ENCODE measurements at places on chromosomes 6 and 20.

DNA sequence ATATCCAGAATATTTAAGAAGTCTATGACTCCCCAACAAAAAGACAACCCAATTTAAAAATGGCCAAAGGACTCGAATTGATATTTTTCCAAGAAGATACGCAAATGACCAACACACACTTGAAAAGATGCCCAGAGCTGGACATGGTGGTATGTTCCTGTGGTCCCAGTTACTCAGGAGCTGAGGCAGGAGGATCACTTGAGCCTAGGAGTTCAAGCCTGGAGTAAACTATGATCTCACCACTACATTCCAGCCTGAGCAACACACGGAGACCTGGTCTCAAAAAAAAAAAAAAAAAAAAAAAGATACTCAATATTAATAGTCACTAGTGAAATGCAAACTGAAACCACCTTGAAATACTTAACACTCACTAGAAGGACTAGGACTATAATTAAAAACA is 12.2 kb upstream of the ARMC2 start:
- no peak for DNase-seq

DNA sequence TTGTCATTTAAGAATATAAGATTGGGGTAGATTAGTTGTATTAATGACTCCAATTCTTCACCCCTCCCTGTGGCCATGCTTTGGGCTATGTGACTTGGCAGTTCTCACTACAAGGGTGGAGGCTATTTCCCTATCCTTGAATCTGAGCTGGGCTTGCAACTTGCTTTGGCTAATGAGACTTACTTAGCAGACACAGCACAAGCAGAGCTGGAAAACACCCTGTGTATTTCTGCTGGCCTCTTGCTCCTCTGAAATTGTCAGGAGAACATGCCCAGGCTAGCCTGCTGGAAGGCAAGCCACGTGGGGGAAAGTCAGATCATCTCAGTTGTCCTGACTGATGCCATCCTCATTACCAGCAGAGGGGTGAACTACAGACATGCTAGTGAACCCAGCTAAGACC is 126.5 kb upstream of the HDGFL1 start:
- no peak for DNase-seq

- peak; percentile 68 for DNase-seq
These were observed 142.9 kb downstream of the TFAP2B start for GRCh38 chr6:50961611-50962010.

GRCh38 chr6:36312854-36313648 is 23.6 kb downstream of the BNIP5 start:
- DNase-seq: peak; percentile 76

- peak; percentile 37 for DNase-seq
These were observed 41.1 kb downstream of the LRP11 start for GRCh38 chr6:149823013-149823412.

DNA sequence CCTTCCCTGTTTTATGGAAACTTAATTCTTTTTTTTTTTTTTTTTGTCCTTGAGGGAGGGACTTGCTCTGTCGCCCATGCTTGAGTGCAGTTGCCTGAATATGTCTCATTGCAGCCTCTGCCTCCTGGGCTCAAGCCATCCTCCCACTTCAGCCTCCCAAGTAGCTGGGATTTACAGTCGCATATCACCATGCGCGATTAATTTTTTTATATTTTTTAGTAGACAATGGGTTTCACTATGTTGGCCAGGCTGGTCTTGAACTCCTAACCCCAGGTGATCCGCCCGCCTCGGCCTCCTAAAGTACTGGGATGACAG is 654 bp downstream of the TMEM14C start:
- no peak for DNase-seq

DNA sequence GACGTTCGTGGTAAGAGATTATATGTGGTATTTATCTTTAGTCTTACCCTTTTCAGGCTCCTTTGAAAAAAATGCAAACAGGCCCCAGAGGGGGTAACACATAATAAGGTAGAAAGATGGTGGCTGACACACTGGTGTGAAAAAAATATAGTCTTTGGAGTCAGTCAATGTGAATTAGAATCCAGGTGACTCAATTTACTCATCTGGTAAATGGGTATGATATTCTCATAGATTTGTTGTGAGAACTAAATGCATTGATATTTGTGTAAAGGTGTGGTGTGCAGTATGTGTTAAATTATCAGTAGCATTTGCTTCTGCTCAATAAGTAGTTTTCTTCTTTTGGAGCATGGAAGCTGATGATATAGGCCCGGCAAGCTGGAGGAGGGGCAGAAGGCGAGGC is 25.7 kb downstream of the CD83 start:
- no peak for DNase-seq

- DNase-seq: no peak
These were observed 42.5 kb downstream of the SLC2A4RG start for GRCh38 chr20:63782051-63782471.

DNA sequence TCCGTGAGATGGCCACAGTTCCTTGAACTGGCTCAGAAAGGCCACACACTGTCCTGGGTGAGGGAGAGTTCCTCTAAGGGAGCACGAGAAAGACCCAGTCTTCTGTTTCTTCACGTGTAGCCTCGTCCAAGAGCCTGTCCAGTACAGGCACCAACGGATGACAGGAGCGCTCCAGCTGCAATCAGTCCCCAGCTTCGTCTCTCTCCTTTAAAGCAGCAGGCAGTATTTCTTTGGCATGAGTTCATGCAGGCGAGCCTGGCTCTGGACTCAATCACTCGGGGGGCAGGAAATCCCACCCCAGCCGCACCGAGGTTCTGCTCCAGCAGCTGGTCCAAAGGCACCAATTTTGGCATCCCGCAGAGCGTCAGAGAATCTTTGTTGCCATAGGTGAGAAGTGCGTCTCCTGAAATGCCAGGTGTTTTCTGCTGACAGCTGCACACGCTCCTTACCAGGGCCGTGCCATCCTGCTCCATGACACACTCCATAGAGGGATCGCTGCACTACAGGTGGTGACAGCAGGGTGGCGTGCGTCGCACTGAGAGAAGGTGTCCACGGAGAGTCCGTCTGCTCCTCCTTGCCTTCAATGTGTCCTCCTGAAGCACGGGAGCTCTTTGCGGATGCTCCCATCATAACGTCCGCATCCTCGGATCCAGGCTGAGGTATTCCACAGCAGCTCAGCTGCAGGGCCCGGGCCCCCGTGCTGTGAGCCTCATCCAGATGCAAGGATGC is 59.6 kb upstream of the AFDN start:
- DNase-seq: no peak

GRCh38 chr20:47055699-47056369 is 161.2 kb downstream of the EYA2 start:
- no peak for DNase-seq

GRCh38 chr6:103870970-103871369 is 988.7 kb downstream of the HACE1 start:
- no peak for DNase-seq

GRCh38 chr6:124142852-124143251 is 339.2 kb downstream of the NKAIN2 start:
- DNase-seq: no peak

DNA sequence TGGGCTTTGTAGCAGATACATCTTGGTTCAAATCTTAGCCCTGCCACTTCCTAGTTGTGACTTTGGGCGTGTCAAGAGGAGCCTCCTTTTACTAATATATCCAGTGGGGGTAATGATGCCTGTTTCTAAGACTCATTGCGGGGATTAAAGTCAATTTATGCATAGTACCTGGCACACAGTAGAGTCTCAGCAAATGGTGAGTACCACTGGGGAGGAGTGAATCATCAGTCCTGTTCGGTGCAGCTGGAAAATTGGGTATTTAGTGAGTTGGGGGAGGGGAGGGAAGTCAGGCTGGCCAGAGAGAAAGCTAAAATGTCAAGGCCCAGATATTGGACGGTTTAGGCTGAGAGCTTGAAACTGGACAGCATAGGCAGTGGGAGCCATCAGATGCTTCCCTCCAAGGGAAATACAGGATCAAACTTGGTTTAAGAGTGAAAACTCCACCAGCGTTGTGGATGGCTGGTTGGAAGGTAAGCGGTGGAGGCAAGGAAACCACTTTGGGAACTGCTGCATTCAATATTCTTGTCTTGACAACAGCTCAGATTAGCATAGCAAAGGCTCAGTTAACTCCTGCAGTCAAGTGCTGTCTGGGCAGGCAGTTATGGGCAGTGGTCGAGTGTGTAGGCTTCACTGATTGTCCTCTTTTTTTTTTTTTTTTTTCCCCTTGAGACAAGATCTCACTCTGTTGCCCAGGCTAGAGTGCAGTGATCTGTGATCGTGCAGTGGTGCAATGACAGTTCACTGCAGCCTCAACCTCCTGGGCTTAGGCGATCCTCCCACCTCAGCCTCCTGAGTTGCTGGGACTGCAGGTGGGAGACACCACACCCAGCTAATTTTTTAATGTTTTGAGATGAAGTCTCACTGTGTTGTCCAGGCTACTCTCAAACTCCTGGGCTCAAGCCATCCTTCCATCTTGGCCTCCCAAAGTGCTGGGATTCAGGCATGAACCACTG is 12.9 kb downstream of the PPP1R16B start:
- no peak for DNase-seq

DNA sequence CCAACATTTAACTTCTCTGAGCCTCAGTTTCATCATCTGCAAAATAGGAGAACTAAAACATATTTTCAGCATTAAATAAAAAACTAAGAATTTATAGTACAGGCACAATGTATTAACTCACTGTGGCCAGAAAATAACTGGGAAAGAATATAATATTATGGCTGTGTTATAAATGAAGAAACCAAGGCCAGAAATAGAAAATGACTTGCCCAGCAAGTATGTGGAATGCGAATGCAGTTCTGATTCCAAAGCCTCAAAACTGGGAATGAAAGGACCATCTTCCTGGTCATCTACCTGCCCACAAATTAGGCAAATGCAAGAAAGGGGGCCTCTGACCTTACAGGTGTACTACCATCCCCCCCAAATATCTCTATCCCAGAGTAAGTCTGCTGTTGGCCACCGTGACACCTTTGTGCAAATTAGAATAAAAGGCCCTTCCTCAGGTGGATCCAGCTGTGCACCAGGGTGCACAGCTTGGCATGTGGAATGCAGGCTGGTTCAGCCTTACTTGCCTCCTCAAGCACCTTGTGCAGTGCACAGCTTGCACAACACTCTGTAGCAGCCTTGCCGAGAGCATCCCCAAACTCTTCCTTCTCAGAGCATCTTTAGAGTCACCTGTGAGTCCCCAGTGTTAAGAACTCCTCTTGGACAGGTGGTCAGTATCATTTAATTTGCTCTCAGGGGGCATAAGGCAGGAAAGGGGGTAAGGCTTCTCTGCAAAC is 4.4 kb downstream of the SLC13A3 start:
- DNase-seq: no peak

DNA sequence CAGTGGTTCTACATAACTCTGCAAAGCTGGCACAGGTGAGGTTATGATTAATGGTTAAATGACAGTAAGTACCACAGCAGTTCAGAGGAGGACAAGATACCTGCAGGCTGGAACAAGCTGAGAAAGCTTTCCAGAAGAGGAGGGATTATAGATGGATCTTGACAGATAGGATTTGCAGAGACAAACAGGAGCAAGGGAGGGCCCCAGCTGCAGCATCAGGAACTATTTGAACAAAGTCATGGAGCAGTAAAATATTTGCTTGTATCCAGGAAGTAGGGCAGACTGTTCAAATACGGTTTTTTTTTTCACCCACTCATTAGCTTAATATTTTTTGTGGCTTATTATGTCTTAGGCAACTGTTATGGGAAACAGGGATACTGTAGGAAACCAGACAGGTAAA is 144.4 kb upstream of the MAN1A1 start:
- no peak for DNase-seq

- DNase-seq: peak; percentile 59
These were observed 25.3 kb upstream of the ZNFX1 start for GRCh38 chr20:49303065-49303552.

DNA sequence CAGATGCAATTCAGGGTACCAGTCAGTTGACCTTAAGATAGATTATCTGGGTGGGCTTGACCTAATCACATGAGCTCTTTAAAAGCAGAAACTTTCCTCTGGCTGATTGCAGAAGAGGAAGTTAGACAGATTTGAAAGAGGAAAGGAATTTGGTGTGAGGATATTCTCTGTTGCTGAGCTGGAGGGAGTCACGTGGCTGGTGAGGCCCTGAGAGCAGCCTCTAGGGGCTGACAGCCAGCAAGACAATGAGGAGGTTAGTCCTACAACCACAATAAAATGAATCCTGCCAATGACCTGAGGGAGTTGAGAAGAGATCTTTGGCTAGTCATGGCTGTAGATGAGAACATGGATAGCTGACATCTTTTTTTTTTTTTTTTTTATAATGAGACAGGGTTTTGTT is 87.0 kb upstream of the B3GAT2 start:
- DNase-seq: peak; percentile 88

- no peak for DNase-seq
These were observed 10.9 kb upstream of the F13A1 start for GRCh38 chr6:6331393-6331792.

DNA sequence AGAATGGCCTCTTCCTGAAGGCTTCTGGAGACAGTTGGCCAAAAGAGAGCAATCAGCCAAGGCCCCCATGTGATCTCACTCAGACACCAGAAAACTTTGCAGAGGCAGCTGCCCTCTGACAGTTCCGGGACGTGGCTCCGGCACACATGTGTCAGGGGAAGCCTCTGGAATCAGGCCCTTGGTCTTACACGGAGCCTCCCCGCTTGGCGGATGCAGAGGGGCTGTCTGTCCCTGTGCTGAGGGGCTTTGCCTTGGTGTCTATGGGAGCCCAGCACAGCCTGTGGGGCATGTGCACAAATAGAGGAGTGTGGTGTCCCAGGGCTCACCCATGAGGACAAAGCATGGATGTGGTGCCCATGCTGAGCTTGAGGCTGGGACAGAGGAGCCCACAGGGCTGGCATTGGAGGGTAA is 13.8 kb downstream of the SIGLEC1 start:
- no peak for DNase-seq

GRCh38 chr6:170024940-170025339 is 265.9 kb downstream of the DLL1 start:
- DNase-seq: no peak
